ENCODE measurements at places on chromosomes 5 and 9.

DNA sequence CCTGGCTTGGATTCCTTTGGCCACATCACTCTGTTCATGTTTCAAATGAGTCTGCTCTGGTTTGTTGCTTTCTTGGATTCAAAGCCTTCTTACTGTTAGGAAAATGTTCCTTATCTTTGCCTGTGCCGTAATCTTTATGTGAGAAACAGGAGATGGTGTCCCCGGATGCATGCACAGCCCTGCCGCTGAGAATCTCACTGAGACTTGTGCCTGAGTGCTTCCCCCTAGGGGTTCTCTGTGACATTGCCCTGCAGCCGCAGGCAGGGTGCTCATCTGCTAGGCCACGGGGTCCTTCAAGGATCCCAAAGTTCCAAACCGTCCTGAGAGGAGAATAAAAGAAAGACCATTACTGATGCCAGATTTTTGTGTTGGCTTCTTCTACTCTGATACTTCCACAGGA lies 81.4 kb upstream of the ANKRD55 start:
- DNase-seq, result no peak

GRCh38 chr5:71810471-71811195 lies 91.6 kb downstream of the CARTPT start:
- no peak for DNase-seq

DNA sequence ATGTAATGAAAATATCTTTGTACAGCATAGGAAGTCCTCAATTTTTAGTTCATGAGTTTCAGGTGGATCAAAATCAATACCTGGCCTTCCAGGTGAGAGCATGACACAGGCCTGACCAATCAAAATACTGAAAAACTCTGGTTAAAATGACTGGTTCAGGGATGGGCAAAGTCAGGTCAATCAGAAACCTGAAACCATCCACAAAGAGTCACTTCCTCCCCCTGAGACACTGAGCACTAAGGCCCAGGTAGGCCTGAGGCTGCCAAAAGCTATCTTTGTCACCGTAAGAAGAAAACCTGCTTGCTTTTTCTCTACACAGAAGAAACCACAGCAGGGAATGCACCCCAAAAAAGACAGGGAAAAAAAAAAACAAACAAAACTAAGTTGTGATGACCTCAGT lies 444.8 kb downstream of the TLR4 start:
- DNase-seq, result no peak

GRCh38 chr5:126973193-126973592 lies 57.2 kb downstream of the MARCHF3 start:
- DNase-seq, result no peak

- DNase-seq, result no peak
Measured at GRCh38 chr5:121189342-121190305, 662.1 kb upstream of the FTMT start.

- peak; percentile 45 for DNase-seq
Measured at GRCh38 chr9:126228781-126229444, 97.7 kb upstream of the MVB12B start.

GRCh38 chr9:129095908-129096307 lies 14.7 kb downstream of the CRAT start:
- no peak for DNase-seq

- no peak for DNase-seq
Measured at GRCh38 chr5:91146905-91147600, 236.1 kb downstream of the ARRDC3 start.

- DNase-seq, result no peak
Measured at GRCh38 chr9:6909181-6909580, 151.4 kb downstream of the KDM4C start.

GRCh38 chr5:159975462-159976019 lies 33.4 kb upstream of the TTC1 start:
- no peak for DNase-seq

- DNase-seq, result no peak
Measured at GRCh38 chr5:32531885-32532520, 53.4 kb upstream of the SUB1 start.

- DNase-seq, result no peak
Measured at GRCh38 chr9:76333964-76334363, 60.3 kb downstream of the RFK start.

- DNase-seq, result no peak
Measured at GRCh38 chr9:4657426-4658159, 4.5 kb upstream of the PLPP6 start.

DNA sequence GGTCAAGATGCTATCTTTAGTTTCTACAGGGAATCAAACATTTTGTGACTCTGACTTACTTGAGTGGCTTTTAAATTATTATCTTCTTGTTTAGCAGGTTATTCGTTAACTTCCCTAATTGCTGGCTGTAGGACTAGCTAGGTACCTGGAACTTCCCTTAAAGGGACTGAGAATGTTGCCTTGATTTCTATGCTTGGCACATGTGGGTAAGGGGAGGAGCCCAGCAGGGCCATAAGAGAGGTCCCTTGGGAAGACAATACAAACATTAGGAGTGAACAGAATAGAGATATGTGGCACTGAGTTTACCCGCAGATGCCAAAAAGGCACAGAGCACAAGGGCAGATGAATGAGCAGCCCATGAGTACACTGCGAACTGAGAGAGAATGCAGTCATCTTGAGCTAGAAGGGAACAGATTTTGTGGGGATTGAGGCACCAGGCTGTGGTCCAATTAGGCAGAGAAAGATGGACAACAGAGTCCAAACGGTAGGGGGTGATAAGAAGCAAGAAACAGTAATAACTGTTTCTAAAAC lies 9.8 kb downstream of the CKMT2 start:
- DNase-seq, result no peak

DNA sequence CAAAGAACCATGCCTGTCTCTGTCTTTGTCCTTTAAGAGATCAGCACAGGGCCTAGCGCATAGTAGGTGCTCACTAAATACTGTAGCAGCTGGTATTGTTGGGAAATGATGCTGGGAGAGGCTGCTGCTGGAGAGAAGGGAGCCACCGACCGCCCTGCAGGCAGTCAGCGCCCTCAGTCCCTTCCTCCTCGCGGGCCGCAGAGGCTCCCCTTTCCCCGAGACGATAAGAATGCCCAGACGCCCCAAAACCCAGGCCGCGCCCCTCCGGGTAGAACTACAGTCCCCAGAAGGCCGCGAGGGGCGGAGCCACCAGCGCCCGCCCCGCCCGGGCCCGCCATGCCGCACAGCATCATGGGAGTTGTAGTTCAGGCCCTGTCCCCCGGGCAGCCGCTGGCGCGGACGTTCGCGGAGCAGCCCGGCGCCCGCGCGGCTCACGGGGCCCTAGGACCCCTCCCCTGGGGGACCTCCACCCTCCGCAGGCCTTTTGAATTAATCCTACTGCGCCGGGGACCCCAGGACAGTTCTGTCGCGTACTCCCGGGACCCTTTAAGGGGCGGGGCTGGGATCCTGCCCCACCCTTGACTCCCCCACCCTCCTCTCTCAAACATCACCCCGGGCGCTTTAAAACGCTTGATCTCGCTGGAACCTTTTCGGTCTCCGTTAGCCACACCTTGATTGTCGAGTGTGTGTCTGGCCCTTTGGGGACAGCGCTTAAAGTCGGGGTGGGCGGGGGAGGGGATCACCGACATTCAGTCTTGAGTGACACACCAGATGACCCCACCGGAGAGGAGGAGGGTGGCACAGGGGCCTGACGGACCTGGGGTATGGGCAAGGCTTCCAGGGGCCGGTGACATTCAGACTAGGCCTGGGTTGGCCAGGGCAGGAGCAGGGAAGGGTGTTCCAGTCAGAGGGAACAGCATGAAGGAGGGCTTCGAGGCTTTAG lies 24.8 kb upstream of the IER5L start:
- DNase-seq, result peak; percentile 88

DNA sequence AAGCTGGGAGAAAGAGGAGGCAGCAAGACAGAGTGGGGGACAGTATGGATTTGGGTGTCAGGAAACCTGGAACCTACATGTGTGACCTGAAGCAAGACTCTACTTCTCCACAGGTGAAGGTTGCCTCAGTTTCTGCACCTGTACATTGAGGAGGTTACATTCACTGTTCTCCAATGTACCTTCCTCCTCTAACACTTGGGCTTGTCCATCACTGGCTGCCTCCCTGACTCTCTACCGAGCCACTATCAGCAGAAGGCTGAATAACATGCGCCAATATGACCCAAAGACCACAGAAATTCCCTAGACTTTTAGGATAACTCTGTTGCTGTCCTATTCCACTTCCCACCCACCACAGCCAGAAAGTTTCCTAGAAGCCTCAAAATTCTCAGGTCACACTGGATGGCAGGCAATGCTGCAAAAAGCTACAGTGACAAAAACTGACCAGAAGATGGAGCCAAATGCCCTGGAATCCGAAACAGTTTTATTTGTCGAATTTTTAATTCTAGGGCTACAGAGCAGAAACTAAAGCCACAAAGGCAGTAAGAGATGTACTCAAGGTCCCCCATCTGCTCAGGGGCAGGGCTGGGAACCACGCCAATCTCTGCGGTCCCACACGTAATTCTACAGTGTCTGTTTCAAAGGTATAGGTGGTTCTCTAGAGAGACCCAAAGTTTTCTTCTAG lies 64.4 kb downstream of the FAM114A2 start:
- peak; percentile 3 for DNase-seq

GRCh38 chr5:10393491-10393890 lies 40.0 kb downstream of the MARCHF6 start:
- DNase-seq, result no peak

- DNase-seq, result no peak
Measured at GRCh38 chr5:168047043-168047668, 244.3 kb upstream of the WWC1 start.

DNA sequence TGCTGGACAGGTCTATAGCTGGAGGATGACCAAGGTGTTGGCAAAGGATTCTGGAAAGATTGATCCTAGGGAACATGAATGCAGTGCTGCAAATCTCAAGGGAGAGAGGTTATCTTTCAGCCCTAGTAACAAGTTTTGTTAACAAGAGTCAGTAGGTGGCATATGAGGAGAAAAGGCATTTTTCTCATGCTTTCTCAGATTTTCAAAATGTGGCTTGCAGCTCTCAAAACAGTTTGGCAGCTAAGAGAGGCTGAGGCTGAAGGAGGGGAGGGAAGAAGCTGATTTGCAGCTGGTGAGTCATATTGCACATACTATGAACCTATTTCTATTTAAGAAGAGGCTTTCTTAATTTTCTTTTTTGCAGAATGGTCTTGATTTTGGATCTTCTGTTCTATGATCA lies 64.3 kb upstream of the PCA3 start:
- DNase-seq, result no peak

GRCh38 chr5:145632701-145633100 lies 202.4 kb downstream of the PRELID2 start:
- DNase-seq, result no peak

GRCh38 chr5:126650463-126650862 lies 49.7 kb downstream of the PHAX start:
- no peak for DNase-seq

GRCh38 chr9:127020036-127020801 lies 102.2 kb downstream of the ANGPTL2 start:
- DNase-seq, result no peak

DNA sequence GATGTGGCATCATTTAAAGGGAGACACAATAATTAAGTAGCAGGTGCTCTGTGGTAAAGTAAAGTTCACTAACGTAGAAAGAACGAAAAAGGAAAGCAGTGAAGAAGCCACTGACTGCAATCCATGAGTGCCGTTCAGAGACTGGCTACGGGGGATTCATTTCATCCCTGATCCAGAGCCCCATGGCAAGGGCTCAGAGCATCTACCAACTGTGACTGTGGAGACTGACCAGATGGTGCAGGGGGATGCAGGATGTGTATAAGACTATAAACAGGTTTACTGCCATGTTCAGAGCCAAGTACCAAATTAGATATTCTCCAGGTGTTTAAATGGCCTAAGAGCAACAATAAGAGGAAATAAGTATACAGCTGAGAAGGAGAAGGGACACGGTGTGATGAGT lies 47.7 kb downstream of the MARCHF11 start:
- no peak for DNase-seq

GRCh38 chr5:145805819-145806218 lies 29.3 kb downstream of the PRELID2 start:
- DNase-seq, result no peak

GRCh38 chr9:1939926-1940368 lies 75.2 kb upstream of the SMARCA2 start:
- peak; percentile 6 for DNase-seq

DNA sequence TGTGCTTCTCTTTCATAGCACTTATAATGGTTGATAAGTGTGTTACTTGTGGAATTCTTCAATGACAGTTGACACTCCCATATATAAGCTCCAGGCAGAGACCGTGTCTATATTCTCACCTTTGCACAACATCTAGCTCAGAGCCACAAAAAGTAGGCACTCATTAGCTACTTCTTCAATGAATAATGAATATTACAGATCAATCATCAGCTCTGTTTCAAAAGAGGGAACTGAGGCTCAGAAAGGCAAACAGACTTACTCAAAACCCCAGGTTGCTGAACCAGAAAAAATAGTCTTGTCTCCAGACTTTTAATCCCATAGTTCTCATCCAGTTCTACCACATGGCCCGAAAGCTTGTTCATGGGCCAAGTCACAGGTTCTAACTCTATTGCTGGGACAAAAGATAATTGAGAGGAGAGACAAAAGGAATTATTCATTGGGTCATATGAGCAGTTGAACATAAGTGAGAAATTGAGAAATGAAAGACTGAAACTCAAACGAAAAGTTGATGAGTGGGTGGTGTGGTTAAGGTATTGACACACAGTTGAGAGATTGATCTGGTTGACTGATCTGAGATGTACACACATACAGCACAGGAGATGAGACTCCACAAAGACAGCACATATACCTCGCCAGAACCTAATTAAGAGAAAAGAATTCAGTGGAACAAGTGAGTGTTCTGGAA lies 381.6 kb downstream of the EFNA5 start:
- no peak for DNase-seq

DNA sequence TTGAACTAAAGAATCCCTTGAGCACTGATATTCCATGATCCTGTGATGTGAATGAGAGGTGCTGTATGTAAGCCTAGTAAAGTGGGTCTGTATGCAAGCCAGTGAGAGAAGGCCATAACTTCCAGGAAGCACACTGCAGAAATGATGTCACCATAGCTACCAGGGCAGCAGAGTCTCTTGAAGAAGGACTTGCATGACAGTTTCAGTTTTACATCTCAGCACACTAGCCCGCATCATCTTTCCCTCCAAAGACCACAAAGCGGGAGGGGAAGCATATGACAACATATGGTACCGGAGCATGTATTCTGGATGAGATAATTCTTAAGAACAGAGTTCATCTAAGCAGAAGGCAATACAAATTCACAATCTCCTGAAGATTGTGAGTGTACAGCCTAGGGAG lies 37.6 kb upstream of the MAST4 start:
- no peak for DNase-seq

- DNase-seq, result no peak
Measured at GRCh38 chr5:147675168-147675567, 107.4 kb downstream of the JAKMIP2 start.
